DMS79 treated with DMSO at 0.1 percent for 48 hours (cell line): ENCODE measurements at places on chromosomes 3 and 15.

- no peak for DNase-seq
Measured at GRCh38 chr3:22728406-22728805, 474.7 kb upstream of the UBE2E2 start.

DNA sequence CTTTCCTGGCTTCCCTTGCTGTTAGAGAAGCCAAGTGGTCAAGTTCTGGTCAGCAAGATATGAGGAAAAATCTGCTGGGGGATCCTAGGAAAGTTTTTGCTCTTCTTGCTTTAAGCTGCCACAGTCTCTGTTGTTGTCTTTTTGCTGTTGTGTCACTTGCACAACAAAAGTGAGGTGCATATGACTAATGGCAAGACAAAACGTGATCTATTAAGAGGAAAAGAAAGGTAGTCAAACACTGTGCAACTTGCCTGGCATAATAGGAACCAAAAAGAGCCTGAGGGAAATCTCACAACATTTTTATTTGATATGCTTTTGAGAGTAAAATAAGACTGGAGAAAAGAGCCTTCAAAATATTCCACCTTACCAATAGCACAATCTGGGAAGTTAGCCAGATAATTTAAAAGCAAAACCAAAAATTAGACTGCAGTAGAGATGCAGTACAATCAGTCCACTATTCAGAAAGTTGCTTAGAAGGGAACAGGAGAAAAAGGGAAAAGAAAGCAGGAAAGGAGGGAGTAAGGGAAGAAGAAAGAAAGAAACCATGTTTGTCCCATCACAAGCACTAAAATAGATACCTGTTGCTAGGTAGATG, 110.0 kb upstream of the SLC4A7 start:
- DNase-seq, result peak; percentile 5

- DNase-seq, result no peak
Measured at GRCh38 chr3:158540066-158540465, 30.9 kb upstream of the MLF1 start.

DNA sequence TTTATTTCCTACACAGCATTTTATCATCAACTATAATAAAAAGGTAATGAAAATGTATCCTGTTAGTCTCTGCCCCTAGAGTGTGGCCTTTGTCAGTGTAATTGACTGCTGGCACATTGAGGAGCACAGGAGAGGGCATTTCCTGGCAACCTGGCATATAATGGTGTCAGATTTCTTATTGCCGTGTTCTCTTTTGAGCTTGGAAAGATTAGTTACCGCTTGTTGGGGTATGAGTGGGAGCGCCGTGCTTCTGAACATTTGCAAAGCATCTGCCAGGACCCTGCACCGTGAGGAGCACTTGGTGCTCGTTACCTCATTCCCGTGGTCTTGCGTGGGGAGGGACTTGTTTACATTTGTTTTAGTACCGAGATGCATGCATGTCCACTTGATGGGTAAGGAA, 124.4 kb downstream of the PTPRG start:
- peak; percentile 52 for DNase-seq

DNA sequence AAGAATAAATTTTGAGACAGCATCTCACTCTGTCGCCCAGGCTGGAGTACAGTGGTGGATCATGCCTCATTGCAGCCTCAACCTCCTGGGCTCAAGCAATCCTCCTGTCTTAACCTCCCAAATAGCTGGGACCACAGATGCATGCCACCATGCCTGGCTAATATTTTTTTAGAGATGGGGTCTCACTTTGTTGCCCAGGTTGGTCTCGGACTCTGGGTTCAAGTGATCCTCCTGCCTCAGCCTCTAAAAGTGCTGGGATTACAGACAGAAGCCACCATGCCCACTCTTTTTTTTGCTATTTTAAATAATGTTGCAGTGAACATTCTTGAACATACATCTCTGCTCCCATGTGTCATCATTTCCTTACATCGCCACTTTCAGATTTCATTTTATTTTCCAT, 6.8 kb upstream of the SLC51B start:
- DNase-seq, result no peak

GRCh38 chr15:87572381-87572910, 684.1 kb downstream of the NTRK3 start:
- DNase-seq, result no peak

- DNase-seq, result no peak
Measured at GRCh38 chr3:37700466-37701248, 161.0 kb upstream of the CTDSPL start.

- no peak for DNase-seq
Measured at GRCh38 chr15:62164014-62164395, 1.1 kb downstream of the C2CD4B start.

DNA sequence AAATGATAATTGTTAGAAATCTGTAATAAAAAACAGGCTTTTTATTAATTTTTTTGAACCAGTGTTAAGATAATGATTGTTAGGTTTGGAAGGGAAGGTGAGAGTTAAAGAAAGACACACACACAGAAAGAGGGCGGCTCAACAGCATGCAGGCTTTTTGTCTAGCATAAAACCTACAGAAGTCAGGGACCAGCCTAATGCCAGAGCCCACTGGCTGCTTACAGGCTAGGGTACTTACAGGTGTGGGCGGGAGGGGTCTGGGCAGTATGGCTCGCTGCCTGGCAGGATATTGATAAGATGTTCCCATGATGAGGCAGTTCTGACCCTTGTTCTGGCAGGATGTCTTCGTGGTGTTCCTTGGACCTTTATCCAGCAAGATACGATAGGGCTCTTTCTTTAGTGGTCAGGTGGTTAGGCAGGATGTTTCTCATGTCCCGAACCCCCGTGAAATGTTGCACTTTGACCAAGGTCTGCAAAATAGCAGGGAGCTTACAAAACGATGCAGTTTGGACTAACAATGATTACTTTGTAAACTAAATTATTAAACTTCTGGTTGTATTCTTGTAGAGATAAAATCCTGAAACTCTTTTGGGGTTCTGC, 84.7 kb downstream of the DCUN1D1 start:
- no peak for DNase-seq

DNA sequence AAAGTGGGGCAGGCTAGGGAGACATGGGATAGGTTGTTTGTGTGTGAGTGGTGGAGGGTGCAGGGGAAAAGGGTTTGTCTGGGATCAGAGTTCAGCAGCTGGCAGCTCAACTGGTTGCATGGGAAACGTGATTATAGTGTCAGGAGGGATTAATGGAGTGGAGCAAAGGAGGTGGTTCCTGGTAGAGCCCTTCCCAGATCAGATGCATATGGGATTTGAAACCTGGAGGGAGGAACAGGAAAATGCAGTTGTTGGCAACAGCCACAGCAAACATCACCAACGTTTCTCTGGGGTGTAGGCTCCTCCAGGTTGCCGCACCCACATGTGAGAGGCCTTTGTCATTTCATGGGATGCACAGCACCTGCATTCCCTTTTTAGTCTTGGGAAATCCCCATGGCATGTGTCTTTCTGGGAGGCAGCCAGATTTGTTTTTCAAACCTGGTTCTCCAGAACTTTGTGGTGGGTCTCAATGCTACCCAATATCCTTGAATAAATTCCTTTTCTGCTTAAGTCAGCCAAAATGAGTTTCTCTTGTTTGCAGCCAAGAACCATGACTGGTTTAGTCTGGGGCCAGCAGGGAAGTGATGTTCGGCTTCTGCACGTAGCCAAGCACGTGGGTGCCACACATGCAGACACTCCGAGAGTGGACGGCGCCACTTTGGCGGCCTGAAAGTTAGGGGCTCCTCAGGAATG, 61.3 kb downstream of the BDH1 start:
- DNase-seq, result peak; percentile 59

DNA sequence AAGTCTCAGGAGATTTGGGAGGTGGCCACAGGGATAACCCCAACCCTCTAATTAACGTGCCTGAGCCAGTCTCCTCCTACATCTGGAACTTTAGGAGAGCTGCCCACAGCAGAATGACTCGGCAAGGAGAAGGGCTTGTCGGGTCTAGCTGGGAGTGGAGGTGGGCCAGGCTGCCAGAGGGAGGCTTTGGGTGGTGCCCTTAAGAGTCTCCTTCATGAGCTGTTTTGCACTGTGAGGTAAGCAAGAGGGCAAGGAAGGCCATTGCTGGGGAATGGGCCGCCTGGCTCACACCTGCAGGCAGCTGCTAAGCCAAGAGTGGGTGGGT, 3.6 kb upstream of the TNK2 start:
- no peak for DNase-seq

DNA sequence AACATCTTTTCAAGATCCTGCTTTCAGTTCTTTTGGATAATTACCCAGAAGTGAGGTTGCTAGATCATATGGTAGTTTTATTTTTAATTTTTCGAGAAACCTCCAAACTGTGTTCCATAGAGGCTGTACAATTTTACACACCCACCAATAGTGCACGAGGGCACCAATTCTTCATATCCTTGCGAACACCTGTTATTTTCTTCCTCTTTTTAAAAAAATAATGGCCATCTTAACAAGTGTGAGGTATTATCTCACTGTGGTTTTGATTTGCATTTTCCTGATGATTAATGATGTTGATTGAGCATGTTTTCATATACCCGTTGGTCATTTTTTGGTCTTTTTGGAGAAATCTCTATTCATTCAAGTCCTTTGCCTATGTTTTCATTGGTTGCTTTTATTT, 17.6 kb upstream of the CEP152 start:
- DNase-seq, result no peak

DNA sequence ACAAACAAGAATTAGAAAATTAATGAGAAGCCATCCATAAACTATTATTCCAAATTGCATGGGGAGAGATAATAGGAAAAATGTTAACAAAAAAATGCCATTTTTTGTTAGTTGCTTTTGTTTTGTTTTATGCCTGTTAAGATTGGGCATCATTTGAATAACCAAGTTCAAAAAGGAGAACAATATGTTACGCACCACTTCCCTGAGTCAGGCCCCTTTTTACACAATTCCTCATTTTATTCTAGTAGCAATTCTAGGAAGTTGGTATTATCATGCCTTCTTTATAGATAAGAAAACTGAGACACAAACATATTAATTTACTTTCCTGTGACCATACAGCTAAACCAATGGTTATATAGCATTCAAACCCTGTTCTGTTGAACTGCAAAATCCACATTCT, 736.9 kb upstream of the CCDC54 start:
- no peak for DNase-seq

DNA sequence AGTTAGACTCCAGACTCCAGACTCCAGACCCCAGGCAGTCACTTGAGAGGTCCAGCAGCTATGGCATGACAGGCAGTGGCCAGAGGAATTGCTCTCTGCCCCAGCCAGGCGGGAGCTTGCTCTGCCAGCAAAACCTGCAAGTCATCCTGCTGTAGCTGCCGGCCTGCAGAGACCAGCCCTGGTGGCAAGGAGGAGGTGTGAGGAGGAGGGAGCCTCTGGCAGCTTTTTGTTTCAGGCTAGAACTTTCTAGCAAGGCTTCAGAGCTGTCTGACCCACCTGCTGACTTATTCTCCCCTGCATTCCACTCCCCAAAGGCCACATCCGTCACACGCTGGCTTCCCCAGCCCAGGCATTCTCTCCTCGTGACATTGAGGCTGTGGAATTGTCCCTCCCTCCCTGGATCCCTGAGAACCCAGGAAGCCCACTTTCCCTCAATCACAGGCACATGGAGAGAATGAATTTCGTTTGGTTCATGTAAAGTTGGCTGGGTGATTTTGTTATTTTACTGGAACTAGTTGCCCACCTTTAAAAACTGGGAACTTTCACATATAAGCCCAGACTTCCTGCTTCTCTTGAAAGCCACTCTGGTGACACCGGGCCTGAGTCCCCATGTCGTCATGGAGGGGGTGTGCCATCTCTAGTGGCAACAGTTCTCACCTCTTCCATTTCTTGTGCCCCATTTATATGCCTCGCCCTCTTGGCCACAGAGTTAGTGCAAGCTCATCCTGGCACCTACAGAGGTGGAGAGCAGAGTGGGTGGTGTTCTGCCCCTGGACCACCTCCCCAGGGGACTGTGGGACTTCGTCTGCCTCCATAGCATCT, 82.7 kb downstream of the ABHD5 start:
- no peak for DNase-seq
